Glomerular endothelial cell (primary cell): ENCODE measurements at places on chromosomes 2 and 18. TPM values are rescaled to one million over a fixed set of nuclear protein-coding genes. Genes with fewer than 3 reads are reported as not detected.
A peak's percentile ranks its signal among the peaks of the same experiment; 100 is the strongest.

Gene BCL2L11
- total RNA-seq, result 3.1 and 16.4 TPM in 2 replicates

DNA sequence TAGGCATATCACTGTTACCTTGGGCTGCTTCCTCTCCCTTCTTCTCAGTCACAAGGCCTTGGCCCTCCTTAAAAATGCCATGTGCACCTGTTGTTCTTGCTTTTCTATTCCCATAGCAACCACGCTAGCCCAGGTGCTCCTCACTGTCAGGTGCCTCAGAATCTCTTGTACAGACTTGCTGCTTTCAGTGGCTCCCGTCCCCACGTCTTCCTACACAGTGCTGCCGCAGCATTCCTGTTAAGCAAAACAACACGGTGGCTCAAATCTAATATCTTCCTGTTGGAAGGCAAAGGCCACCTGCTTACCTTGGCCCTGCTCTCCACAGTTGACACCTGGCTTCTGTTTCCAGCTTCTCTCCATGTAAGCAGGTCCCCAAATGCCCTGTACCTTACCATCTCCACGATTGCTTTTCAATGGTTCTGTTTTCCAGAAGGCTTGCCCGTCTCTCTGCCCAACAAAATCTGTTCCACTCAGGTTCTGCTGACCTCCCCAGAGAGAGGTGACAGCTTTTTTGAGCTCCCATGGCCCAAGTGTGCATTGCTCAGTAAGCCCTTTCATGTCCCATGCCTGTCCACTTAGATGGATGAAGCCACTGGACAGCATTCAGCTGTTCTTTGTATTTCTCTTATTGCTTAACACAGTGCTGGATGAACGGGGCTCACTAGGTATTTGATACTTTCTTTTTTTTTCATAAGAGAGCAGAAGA is 240.4 kb downstream of the PRKCE start:
- no peak for DNase-seq

DNA sequence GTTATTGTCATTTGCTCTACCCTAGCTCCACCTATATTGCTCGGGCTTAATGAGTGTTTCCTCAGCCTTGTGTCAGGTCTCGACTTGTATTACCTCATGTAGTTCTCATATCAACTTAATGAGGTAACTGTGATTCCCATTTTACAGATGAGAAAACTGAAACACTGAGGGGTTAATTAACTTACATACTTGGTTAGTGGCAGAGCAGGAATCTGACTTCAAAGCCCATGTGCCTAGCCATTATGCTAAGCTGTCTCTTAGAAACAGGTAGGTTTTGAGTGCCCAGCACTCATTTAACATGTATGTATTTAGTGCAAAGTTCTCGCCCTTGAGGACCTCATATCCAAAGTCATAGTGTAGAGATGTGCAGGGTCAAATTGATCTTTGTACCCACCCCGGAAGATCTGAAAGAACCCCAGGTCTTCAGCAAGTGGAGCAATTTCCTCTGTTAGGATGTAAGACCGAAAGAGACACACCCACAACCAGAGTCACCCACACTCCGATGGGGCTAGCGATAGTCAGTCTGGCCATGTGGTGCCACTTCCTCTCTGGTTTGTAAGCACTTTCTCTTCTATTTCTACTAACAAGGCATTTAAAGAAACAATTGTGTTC is 121.0 kb upstream of the SLC39A10 start:
- DNase-seq, result no peak

- DNase-seq, result no peak
Measured at GRCh38 chr2:233240897-233241296, 10.6 kb upstream of the ATG16L1 start.

- DNase-seq, result no peak
Measured at GRCh38 chr2:95054016-95054415, 28.5 kb downstream of the MAL start.

Gene DLX2
- total RNA-seq, result 0.41 TPM in 1 of 2 replicates, not detected in the other

DNA sequence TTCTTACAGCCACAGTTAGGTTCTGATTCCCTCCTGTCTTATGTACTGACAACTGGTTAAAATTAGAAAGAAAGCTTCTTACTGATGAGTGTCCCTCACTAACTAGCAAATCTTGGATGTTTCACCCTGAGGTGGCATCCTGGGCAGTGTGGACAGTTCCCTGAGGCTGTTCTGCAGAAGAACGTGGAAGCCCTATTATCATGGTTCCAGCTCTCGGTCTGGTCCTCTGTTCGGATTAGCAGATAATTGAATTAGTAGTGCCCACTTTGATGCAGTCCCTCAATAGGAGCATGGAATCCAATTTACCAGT is 381.7 kb upstream of the NT5C1B start:
- DNase-seq, result no peak

DNA sequence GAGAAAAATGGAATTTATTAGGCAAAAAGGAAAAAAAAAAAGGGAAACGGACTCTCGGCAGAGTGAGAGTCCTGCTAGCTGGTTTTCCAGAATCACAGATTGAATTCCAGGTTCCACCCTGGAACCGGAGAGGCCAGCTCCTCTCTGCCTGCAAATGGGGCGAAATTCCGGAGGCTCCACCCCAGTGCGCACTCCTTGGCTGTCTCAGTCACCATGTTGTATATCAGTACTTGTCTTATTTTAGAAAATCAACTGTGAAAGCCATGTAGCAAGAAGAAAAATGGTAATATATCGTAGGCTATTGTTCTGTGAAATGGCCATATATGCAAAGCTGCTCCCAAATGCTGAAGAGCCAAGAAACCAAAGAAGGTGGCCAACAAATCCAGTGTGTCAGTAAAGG is 49.4 kb downstream of the CYBRD1 start:
- no peak for DNase-seq

Gene MALL
- total RNA-seq, result 94.9 and 197 TPM in 2 replicates

Gene CFAP65
- not detected in 2 replicates for total RNA-seq

- no peak for DNase-seq
Measured at GRCh38 chr2:217250013-217250524, 390.2 kb upstream of the TNP1 start.

Gene ZNF532
- 74.3 and 84.8 TPM in 2 replicates for total RNA-seq

Gene SATB2
- 2.6 and 5.0 TPM in 2 replicates for total RNA-seq

GRCh38 chr2:206657087-206657486 is 14.8 kb downstream of the FAM237A start:
- no peak for DNase-seq

DNA sequence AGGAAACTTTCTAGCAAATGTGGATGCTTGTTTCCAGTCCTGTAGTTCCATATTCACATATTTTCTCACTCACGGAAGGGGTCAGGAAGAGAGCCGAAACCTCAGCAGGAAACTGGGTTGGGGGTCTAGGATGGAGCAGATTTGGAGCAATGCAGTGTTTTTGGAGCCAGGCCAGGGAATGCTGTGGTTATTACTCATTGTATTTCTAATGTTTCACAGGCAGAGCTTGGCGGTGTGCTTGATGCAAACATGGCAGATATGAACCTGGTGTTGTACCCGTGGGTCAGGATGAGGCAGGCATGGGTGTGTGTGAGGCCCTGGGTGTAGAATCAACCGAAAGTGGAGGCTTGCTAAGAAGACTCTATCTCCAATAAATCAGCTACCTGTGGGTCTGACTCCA is 34.6 kb upstream of the ACKR3 start:
- DNase-seq, result peak; percentile 61

GRCh38 chr2:145228506-145228905 is 708.6 kb upstream of the ZEB2 start:
- no peak for DNase-seq

Gene UGT1A4
- total RNA-seq, result 0.12 TPM in 1 of 2 replicates, not detected in the other

GRCh38 chr2:77443076-77443475 is 79.1 kb downstream of the LRRTM4 start:
- no peak for DNase-seq

- DNase-seq, result no peak
Measured at GRCh38 chr2:196944570-196944969, 18.1 kb upstream of the PGAP1 start.

DNA sequence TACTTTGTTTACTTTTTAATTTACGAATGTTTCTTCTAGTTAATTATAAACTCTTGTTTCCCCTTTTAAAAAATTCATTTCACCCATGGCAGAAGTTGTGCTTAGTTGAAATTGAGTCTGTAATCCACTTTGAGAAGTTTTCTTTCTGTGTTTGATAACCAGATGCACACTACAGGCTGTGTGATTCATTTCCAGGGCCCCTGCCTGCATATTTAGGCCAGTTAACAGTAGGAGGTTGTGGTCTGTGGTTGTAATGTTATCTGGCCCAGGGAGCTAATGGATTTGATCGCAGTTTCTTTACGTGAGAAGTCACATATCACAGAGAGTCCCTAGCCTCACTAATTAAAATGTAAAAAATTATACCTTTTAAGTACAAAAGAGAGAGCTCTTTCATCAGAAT is 3.3 kb downstream of the CDH7 start:
- no peak for DNase-seq

DNA sequence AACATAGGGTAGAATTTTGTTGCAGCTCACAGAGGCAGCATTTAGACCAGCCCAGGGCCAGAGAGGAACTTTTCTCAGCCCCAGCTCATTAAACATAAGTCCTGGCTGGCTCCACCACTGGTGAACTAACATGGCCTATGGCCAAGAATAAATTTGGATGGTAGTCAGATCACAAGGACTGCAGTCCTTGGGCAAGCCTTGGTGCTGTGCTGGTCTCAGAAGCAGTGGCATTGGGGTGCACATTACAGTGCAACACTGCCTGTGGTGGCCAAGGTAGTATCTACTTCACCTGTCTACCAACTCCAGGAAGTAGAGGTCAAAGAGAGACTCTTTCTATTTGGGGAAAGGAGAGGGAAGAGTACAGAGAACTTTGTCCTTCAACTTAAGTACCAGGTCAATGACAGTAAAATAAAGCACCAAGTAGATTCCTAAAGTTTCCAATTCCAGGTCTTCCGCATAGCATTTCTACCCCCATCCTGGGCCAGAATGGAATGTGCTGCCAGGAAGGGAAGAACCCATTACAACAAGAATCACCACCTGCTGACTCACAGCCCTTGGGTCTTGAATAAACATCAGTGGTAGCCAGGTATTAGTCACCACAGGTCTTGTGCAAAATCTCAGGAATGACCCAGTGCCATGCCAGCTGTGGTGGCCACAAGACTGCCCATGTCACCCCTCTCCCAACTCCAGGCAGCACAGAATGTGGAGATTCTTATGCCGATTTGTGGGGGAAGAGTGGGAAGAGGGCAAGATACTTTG is 155.4 kb upstream of the FSIP2 start:
- DNase-seq, result peak; percentile 1

Gene GPR17
- not detected in 2 replicates for total RNA-seq

- peak; percentile 23 for DNase-seq
Measured at GRCh38 chr2:8872821-8873432, 35.5 kb upstream of the KIDINS220 start.

DNA sequence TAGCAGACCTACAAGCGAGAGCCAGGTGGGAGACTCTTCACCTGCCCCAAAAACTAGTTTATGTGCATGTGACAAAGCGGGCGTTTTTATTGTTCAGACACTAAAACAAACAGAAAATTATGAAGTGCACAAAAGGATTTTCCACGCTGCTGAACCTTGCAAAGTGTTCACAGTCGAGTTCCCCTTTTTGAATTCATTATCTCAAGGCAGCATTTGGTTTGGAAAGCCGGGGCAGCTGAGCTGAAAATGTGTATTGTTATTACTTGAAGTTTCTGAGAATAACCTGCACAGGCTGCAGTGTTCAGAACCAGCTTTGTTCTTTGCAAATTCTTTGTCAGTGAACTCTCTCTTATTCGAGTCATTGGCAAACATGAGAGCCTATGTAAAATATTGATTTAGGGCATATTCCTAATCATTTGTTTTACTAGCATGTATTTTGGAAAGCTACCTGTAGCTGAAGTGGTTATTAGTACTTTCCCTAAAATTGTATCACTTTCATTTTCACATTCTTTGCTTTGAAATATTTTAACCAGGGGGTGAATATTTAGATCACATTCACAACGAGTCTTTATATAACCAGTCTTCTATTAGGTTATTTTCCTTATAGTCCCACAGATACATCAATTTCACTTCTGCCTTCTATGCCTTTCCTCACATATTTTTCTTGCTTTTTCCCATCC is 59.5 kb downstream of the LRRTM1 start:
- DNase-seq, result no peak

GRCh38 chr2:120831086-120831485 is 95.4 kb downstream of the GLI2 start:
- DNase-seq, result no peak

- DNase-seq, result no peak
Measured at GRCh38 chr2:165777522-165778186, 16.4 kb downstream of the GALNT3 start.

DNA sequence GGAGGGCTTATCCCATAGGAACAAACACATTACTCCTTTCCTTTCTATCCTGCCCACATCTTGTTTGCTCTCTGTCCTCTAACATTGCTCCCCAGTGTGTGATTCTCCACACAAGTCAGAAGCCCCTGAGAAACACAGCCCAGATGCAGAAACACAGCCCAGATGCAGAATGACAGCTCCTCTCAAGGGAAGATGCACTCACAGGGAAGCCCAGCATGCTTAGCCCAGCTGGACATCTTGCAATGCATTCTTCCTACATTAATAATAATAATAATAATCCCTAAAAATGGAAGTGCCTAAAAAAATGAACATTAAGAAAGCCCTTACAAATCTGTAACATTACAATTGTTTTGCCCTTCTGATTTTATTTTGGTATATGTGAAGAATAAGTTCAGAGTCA is 172.1 kb downstream of the CBLN2 start:
- DNase-seq, result no peak

GRCh38 chr2:235836491-235836911 is 331.7 kb downstream of the GBX2 start:
- no peak for DNase-seq

DNA sequence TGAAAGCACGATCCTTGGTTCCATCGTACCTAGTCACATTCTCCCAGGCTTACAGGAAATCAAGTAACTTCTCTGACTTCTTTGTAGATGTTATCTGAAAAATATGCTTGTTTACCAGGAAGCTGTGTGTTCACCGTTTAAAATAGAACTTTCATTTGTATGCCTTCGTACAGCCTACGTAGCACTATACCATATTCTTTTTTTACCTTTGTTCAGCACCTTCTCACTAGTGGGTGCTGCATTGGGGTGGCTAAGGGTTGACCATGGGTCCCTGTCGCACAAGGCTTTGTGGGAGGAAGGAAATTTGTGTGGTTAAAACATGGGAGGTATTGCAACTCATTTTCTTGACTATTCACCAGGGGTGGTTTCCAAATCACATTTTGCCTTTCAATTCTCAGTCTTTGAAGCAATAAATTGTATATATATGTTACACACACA is 16.6 kb downstream of the MALT1 start:
- DNase-seq, result no peak

Gene CNRIP1
- 44.5 and 50.6 TPM in 2 replicates for total RNA-seq

- no peak for DNase-seq
Measured at GRCh38 chr2:28993206-28993960, 12.3 kb downstream of the TOGARAM2 start.

Gene C2orf78
- total RNA-seq, result not detected in 2 replicates

DNA sequence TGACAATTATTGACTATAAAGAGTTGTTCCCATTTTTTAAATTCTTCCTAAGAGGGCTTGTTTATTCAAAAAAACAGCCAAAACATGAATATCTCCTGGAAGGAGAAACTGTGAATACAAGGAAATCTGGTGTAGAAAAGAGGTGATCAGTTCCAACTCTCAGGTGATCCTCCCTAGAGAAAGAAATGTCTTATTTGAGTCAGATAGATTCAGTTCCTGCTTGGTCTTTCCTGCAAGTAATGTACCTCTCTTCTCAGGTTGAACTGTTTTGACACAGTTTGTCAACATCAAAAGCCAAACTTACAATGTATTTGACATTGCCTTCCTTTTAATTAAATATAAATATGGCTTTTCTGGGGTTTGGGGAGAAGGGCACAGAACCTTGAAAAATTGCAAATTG is 567.4 kb downstream of the ARHGAP15 start:
- DNase-seq, result no peak

Gene ARHGAP28
- 6.9 and 16.5 TPM in 2 replicates for total RNA-seq

Gene GPAT2
- total RNA-seq, result 4.2 and 5.7 TPM in 2 replicates

Gene HAAO
- total RNA-seq, result not detected in 2 replicates
